ENCODE measurements at places on chromosomes 5 and 9.
A peak's percentile ranks its signal among the peaks of the same experiment; 100 is the strongest.

- DNase-seq = no peak
These were observed 60.7 kb downstream of the PARP8 start for GRCh38 chr5:50727149-50727496.

GRCh38 chr5:71681296-71681695 is 37.8 kb upstream of the CARTPT start:
- DNase-seq = no peak

DNA sequence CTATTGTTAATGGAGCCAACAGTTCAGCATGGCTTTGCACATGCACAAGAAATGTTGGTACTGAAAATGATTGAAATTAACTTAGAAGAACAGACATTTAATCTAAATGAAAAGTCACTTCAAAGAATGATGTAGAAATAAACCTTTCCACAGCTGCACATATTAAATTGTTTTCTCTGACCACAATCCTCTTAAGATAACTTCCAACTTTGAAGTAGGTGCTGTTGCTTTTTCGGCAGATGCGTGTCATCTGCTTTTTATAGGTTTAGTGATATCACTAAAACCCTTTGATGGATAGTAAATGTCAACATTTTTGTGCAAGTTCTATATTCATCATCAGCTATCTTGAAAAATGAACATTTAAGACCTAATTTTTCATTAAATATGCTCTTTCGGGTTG is 25.3 kb upstream of the SLC1A3 start:
- DNase-seq = no peak

DNA sequence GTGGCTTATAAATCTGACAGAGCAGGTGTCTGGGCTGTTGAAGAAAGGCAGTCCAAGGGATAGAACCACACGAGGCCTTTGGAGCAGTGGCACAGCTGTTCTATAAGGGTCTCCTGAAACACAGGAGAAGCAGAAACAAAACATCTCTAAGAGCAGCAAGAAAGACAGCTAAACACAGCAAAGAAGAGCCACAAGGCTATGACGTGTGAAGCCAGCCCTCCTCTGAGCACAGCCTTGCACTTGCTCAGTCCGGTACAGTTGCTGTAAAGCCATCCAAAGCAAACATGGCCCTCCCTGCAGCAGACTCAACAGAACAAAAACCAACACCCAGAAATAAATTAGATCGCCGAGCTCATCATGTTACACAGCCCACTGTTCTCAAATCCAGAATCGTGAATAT is 2.6 kb upstream of the GZMK start:
- no peak for DNase-seq

DNA sequence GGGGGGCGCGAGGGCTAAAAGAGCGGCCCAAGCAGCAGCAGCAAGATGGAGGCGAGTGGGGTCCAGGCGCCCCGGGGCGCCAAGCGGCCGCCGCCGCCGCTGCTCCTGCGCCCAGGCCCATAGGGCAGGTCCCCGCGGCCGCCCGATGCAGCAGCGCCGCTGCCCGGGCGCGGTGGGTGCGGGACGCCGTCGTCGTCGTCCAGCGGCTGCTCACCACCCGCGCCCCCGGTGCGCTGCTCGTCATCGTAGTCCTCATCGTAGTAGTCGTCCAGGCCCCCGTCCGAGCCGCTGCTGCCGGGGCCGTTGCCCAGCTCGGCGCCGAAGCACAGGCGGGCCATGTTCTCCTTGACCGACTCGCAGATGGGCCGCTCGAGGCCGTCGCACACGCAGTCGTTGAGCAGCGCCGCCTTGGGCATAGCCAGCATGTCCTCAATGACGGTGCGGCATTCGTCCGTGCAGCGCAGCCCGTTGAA is 1.5 kb downstream of the GAS1 start:
- DNase-seq = no peak

DNA sequence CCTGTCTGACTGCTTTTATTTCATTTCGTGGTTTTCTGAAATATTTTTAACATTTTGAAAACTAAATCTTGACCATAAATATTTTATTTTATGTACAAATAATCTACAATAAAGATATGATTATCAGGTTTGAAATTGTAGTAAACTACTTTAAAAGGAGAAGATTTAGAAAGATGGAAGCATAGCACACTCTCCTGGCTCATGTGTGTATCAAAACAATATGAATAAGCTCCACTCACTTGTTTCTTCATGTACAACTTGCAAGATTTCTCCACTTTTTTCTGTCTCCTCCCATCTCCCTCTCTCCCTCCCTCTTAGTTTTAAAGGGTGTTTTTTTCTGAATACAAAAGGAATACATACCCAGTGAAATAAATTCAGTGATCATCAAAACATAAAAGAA is 15.4 kb upstream of the VPS13A start:
- no peak for DNase-seq

- no peak for DNase-seq
These were observed 91.0 kb upstream of the DAPK1 start for GRCh38 chr9:87406543-87407166.

- no peak for DNase-seq
These were observed 12.3 kb downstream of the DCAF10 start for GRCh38 chr9:37812773-37813379.

- no peak for DNase-seq
These were observed 3.0 kb upstream of the ERBIN start for GRCh38 chr5:65923339-65923738.

GRCh38 chr5:152462021-152462721 is 57.1 kb upstream of the NMUR2 start:
- DNase-seq = no peak

- DNase-seq = no peak
These were observed 19.4 kb upstream of the TNFSF15 start for GRCh38 chr9:114825126-114825795.

DNA sequence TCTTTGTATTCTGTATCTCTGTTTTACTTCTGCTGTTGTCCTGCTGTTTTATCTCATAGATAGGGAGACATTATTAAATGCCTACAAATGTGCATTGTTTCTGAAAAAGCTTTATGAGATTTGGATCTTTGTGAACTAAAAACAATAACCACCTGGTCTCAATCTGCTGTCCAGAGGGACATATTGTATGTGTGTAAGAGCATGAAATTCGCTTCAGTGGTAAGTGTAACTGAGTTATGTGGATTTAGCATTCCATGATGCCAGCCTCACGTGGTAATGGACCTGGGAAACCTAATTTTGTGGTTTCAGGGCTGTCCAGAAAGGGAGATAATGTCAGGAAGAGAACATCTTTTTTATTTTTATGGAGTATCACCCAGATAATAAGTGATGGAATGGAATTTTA is 119.3 kb downstream of the GDNF start:
- DNase-seq = no peak

DNA sequence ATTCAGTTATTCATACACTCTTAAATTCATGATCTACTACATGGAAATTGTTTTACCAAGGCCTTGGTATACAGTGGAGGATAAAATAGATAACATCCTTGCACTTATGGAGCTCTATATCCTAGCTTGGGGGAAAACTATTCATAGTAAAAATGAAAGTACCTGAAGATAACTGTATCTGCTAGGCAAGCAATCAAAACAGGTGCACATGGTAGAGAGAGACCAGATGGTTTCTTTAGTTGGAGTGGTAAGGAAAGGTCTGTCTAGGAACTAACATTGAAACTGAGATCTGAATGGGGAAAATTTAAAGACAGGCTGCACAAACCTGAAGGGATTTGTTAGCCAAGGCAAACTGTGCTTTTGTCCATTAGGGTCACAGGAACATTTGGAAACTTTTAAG is 11.1 kb upstream of the SLCO4C1 start:
- DNase-seq = no peak

DNA sequence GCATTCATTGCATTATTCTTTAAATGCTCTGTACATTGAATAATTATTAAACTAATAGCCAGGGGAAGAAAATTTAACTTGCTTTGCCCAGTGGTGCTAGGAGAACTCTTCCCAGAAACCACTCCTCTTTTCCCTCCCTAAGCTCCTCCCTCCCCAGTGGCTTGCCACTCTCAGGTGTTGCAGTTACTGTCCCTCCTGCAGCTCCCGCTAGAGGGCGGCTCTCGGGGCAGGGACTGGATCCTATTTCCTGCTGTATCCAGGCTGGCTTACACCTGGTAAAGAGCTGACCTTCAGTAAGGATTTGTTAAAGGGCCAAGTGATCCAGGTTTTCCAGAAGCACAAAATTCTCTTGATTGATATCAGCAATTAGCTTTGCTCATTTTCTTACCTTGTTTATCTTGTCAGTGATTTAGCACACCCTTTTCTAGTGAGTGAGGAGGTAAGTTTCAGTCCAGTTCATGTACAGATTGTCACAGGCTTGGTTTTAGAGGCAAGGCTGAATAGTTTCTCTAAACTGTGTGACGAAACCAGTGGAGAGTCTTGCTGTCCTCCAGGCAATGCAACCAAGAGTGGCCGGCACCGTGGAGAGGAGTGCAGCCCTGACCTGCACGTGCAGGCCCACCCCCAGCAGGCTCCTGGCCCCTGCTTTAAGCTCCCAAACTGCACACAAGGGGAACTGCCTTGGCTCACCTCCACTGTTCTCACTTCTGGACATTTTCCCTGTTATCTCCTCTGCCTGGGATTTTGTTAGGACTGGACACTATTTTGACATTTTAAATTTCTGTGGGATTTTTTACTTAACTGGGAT is 423.8 kb downstream of the SPOCK1 start:
- DNase-seq = no peak

DNA sequence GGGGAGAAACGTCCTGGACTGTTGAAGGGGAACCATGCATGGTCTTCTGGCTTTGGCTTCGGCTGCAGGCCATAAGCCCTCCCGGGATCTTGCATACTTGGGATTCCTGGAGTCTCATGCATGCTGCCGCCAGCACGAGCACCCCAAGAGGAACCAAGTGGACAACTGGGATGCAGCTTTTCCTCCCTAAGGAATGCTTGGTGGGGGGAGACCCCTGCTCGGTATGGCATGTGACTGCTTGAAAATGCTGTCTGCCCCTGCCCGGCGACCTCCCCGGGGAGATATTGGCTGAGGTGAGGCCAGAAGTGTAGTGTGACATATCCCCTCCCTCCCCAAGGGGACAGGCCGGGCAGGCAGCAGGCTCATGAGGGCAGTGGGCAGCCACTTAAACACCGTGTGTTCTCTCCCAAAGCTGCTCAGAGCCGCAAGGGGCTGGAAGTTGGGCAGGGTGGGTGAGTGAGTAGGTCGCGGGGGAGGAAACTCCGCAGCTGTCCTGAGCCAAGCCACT is 15.7 kb downstream of the TMEM171 start:
- no peak for DNase-seq

GRCh38 chr5:5521478-5521877 is 99.0 kb downstream of the ICE1 start:
- no peak for DNase-seq

- DNase-seq = no peak
These were observed 25.1 kb downstream of the CDHR2 start for GRCh38 chr5:176574297-176574591.

GRCh38 chr9:107243742-107244141 is 39.3 kb upstream of the RAD23B start:
- DNase-seq = peak; percentile 6

DNA sequence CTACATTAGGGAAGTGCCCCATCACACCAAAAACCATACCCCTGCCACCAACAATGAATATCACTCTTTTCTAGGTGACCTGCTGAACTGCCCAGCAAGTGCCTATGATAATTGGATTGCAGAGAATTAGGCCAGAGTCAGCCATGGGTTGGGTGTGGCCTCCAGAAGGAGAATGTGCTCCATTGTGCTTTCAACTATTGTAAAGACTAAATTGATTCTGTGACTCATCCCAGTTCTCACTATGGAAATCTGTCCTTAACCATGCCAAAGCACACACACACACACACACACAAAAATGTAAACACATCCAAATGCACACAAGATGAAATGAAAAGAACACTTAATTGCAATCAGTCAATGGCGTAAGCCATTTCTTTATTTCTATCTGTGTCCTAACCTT is 25.7 kb downstream of the DRD1 start:
- DNase-seq = no peak

GRCh38 chr5:52784737-52785136 is 3.0 kb upstream of the ITGA1 start:
- no peak for DNase-seq

Data from stimulated activated CD8-positive, alpha-beta memory T cell treated with anti-CD3 and anti-CD28 coated beads, Interleukin-4, amount 100 ng/mL, for 1 hour (primary cell).